Mammary epithelial cell (primary cell): ENCODE measurements at places on chromosomes 7 and 10. TPM values are rescaled to one million over a fixed set of nuclear protein-coding genes. Genes with fewer than 3 reads are reported as not detected.

The VSTM4 gene
- total RNA-seq = not detected in 2 replicates

The GJD4 gene
- not detected for total RNA-seq

The LRRC17 gene
- total RNA-seq = not detected

The TMEM273 gene
- total RNA-seq = not detected

The GSTO2 gene
- 16.2 TPM for total RNA-seq

The RALA gene
- total RNA-seq = 15.2 TPM

The RPA3 gene
- total RNA-seq = 14.3 TPM

The SPDYE5 gene
- not detected in 2 replicates for total RNA-seq
